ENCODE measurements at places on chromosomes 2 and 18.

GRCh38 chr2:143505542-143505941 lies 376.3 kb downstream of the ARHGAP15 start:
- no peak for DNase-seq

GRCh38 chr2:67651565-67651964 lies 254.4 kb downstream of the ETAA1 start:
- DNase-seq, result no peak

- DNase-seq, result peak; percentile 9
These were observed 42.5 kb downstream of the COPS8 start for GRCh38 chr2:237128026-237128703.

GRCh38 chr2:98601532-98602132 lies 6.7 kb downstream of the COA5 start:
- DNase-seq, result no peak

GRCh38 chr2:96123936-96124335 lies 7.6 kb upstream of the ADRA2B start:
- DNase-seq, result no peak

DNA sequence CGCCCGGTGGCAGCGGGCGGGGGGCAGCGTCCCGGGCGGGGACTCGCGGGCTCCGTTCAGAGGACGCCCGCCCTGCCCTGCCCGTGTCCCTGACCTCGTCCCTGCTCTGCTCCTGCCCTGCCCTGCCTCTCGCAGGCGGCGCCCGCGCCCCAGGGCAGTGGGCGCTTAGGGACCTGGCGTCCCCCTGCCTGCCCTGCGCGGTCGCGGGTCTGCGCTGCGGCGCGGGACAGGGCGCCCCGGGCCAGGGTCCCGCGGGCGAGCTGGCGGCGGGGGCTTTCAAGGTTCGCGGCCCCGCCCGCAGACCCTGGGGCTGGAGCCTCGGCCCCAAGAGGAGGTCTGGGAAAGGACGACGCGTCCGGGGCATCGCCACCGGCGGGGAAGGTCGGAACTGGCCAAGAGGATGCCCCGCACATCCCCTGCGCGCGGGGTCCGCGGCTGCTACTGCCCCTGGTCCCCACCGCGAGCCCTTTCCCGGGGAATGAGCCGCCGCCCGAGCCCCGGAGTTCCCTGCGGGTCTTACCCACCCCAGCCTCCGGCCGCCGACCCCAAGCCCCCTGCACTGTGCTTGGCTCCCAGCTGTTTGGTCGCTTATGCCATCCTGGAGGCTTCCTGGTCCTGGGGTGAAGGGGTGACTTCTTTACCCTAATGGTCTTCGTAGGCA lies 679 bp downstream of the RNF144A start:
- DNase-seq, result no peak

DNA sequence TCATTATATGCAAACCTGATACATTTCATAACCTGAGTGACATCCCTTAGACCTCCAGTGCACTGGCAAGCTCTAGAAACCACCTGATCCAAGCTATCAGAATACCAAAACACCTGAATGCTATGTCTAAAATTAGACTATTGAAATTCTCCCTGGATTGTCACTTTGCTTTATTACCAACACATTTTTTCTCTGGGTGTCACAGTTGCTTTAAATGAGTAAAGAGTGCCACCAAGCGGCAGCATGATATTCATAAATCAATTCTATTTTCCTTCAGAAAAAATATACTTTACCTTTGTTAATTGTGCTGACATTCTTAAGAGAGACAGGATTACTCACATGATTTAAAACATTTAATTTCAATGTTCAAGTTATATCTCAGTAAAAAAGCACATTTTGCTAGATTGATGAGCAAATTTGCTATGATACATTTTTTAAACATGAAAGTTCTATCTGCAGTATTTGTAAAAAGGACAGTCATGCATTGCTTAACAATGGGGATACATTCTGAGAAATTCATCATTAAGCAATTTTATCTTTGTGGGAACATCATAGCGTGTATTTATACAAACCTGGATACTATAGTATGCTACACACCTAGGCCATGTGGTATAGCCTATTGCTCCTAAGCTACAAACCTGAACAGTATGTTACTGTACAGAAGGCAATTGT lies 338.4 kb upstream of the SLC39A10 start:
- peak; percentile 5 for DNase-seq

DNA sequence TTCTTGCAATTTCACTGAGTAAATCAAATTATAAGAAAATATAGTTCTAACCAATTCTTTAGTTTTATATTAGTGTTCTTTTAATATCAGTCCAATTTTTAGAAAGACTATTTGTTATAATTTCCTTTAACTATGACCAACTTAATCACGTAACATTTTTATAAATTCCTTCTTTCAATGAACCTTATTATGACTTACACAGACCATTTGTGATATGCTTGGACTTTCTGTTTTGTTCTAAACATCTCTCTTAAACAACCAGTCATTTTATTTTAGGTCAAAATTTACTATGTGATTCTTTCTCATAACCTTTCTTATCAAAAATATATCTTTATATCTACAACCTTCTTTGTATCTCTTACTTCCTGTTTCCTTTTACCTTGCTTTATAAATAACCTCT lies 39.5 kb upstream of the DYNAP start:
- DNase-seq, result no peak

GRCh38 chr2:130355578-130356431 lies at the start of gene PTPN18:
Gene PTPN18 (plus strand): TSS chr2:130356056. CDS start chr2:130356108, 52 bp downstream.
- no peak for DNase-seq

DNA sequence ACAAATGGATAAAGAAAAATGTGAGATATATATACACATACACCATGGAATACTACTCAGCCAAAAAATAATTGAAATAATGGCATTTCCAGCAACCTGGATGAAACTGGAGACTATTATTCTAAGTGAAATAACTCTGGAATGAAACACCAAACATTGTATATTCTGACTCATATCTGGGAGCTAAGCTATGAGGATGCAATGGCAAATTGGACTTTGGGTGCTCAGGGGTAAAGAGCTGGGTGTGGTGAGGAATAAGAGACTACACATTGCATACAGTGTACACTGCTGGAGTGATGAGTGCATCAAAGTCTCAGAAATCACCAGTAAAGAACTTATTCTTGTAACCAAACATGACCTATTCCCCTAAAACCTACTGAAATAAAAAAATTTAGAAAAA lies 636.0 kb upstream of the LRATD1 start:
- no peak for DNase-seq

- DNase-seq, result no peak
These were observed 50.2 kb downstream of the ODC1 start for GRCh38 chr2:10397878-10398277.

DNA sequence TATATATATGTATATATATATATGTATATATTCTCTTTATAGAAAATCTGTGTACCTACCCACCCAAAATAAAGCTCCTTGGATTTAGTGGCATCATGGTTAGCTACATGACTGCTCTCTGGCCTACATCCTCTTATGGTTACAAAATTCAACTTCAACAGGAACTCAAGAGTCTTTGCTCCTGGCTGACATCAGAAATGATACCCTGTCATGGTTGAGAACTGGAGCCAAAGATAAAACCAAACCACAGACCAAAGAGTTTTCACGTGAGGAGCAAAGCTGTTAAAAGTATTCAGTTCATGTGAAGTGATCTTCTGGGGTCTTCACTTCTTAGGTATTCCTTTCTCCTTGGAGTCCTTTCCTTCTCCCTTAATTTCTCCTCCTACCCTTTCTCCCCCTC lies 476.3 kb downstream of the SOX11 start:
- no peak for DNase-seq

- no peak for DNase-seq
These were observed 175.8 kb upstream of the TCF4 start for GRCh38 chr18:55763805-55764204.

- DNase-seq, result no peak
These were observed 2.8 kb downstream of the COL6A3 start for GRCh38 chr2:237411092-237411601.

DNA sequence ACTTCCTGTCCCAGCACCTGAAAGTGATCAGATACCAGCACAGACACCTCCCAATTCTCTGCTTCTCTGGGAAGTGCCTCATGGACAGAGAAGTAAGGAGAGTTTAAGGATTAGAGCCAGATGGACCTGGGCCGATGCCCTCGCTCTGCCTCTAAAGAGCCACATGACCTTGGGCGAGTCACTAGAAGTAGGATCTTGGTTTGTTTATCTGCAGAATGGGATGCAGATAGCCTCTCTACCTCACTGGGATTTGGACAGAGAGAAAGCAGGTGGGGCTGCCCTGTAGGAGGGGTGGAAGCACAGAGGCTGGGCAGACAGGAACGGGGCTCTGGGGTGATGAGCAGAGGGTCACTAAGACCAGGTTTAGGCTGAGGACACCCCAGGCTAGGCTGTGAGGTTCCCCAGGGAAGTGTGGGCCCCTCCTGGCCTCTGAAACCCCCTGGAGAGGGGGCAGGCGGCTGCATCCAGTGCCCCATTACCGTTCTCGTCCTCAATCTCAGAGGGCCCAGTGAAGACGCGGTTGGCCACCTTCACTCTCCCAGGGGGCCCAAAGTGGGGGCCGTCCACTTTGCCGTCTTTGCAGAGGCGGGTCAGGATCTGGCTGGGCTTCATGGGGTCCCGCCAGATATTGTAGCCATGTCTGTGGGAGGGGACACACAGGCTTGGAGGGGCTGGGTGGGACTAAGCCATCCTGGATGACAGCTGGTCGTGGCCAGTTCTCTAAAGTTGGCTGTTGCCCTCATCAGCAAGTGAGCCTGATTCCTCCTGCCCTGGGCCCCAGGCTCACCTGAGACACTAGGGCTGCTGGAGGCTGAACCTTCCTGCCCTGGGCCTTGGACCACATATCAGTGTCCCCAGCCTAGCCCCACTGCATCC lies 13.3 kb downstream of the OTOF start:
- DNase-seq, result no peak

- no peak for DNase-seq
These were observed 286.0 kb downstream of the ZEB2 start for GRCh38 chr2:144233733-144234541.

DNA sequence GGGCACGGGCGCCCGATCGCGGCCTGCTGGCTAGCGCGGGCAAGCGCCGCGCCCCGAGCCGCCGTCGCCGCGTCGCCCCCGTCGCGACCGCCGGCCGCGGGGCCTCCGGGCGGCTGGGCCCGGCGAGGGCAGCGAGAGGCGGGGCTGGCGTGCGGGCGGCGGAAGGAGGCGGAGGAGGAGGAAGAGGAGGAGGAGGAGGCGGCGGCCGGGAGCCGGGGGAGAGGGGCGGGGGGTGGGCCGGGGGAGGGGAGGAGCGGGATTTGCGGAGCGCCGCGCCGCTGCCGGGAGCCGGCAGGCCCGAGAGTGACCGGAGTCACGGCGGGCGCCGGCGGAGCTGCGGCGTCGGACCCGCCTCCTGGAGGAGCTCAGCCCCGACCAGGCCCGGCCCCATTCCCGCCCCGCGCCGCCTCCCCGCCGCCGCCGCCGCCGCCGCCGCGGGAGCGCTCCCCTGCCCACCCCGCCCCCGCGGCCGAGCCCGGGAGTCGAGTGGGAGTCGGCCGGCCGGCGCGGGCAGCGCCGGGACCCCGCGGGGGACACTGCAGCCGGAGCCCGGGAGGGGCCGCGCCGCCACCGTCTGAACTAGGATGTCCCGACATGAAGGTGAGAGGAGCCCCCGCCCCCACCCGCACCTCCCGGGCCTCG lies at the start of gene KCMF1:
TSS of gene KCMF1 (plus strand) at position 294 of the 642 bp plus-strand sequence. CDS start at position 585, 291 bp downstream.
- DNase-seq, result peak; percentile 58

DNA sequence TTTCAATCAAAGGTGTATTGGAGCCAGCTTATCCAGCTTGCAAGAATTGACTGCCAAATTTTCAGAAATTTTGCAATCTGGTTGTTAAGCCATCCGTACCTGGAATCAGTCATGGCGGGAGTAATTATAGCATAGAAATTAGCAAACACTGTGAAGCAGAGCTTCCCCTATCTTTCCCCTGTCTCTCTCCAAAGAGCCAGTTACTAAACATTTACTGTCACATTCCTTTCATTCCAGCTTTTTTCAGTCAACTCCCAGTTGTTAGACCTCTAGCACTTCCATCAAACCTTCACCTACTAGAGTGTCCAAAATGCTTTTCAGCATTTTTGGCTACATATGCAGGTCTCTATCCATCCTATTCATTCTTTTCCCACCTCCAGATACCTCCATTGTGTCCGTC lies 137.4 kb downstream of the MC4R start:
- DNase-seq, result no peak

- DNase-seq, result no peak
These were observed 110.0 kb downstream of the FEZ2 start for GRCh38 chr2:36487947-36488346.

- no peak for DNase-seq
These were observed 57.3 kb upstream of the TANK start for GRCh38 chr2:161102770-161103450.

DNA sequence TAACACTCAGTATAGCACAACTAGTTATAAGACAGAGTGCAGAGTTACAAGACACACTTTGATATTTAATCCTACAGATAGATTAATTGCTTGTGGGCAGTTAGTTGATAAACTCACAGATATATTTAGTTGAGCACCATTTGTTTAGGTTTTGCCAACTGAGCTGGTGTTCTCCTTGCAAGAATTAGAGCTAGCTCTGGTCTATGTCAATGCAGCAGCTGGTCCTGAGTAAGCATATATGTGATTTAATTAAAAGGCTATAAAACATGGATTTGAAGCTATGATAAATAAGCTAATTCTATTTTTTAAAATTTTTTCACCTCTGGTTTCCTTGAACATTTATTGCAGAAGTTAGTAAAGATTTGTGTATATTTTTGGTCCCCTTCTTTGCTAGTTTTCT lies 35.6 kb downstream of the GPD2 start:
- no peak for DNase-seq

DNA sequence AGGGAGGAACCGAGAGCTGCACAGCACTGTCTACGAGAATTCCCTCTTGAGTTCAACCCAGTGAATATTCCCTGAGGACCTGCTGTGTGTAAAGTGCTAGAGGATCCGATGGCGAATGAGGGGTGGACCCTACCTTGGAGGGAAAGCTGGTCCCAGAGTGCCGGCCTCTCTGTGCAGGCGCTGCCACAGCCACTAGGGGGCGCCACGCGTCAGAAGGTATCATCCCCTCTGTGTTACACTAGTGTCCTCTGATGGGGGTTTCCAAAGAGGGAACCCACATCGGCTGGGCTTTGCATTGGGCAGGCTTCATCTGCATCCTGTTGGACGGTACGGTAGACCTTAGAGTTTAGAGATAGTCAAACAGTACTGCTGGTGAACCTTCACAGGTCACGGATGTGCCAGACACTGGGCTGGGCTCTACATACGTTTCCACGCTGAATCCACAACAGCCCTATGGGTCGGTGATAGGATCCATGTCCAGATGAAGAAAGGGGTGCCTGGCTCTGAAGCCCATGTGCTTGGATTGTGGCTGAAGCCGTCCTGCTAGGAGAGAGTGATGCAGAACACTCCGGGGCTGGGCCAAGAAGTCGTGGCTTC lies 39.0 kb downstream of the COA5 start:
- peak; percentile 33 for DNase-seq
